ENCODE measurements at places on chromosomes 3 and 15.

GRCh38 chr3:71247221-71247957 lies 336.1 kb downstream of the FOXP1 start:
- peak; percentile 57 for DNase-seq

GRCh38 chr3:4993276-4994143 lies 14.3 kb downstream of the BHLHE40 start:
- DNase-seq, result no peak

- no peak for DNase-seq
Observed at GRCh38 chr3:4812591-4812990, 166.6 kb upstream of the BHLHE40 start.

GRCh38 chr15:29596266-29596665 lies 226.0 kb downstream of the TJP1 start:
- DNase-seq, result peak; percentile 10

- no peak for DNase-seq
Observed at GRCh38 chr3:145869958-145870357, 291.0 kb downstream of the PLOD2 start.

- no peak for DNase-seq
Observed at GRCh38 chr15:37095770-37096557, 4.4 kb downstream of the MEIS2 start.

- DNase-seq, result no peak
Observed at GRCh38 chr3:10775828-10776227, 40.2 kb upstream of the SLC6A11 start.

DNA sequence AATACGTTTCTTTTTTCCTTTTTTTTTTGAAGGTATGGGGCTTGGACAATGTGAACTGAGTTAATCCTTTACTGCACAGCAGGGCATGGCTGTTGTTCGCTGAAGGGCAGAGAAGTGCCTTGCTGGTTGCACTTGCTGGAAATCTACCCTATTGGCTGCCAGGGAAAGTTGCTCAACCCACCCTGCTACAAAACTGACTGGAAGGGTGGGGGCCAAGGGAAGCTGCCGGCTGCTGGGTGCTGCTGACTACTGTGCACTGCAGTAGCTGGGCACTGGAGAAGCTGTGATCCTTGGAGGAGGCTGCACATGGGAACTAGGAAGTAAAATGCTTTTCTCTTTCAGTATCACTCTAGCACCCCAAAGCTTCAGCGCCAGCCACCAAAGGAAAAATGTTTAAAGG lies 70.5 kb downstream of the ETV5 start:
- no peak for DNase-seq

DNA sequence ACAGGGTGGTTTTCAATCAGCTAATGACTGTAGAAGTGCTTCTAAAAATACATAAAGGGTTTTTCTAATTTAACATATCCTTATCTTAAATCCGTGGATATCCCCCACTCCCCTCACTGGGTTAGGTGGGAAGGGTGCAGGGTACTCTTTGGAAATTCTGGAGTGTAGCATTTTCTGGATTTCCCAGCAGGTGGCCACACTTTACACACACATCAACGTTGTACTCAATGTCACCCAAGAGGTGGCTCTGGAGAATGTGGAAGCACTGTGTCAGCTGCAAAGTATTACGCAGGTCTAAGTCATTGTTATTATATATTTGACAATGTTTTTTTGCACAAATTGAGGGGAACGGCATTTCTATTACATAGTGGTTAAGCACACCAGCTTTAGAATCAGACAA lies 168.8 kb downstream of the CHDH start:
- peak; percentile 62 for DNase-seq

Data from hematopoietic multipotent progenitor cell treated with erythropoietin and hydrocortisone succinate and interleukin-3 and kit ligand, for 6 days (in vitro differentiated cells).